ENCODE measurements at places on chromosomes 6 and 20.

GRCh38 chr6:101312652-101313051, 80.9 kb upstream of the GRIK2 start:
- DNase-seq: no peak

DNA sequence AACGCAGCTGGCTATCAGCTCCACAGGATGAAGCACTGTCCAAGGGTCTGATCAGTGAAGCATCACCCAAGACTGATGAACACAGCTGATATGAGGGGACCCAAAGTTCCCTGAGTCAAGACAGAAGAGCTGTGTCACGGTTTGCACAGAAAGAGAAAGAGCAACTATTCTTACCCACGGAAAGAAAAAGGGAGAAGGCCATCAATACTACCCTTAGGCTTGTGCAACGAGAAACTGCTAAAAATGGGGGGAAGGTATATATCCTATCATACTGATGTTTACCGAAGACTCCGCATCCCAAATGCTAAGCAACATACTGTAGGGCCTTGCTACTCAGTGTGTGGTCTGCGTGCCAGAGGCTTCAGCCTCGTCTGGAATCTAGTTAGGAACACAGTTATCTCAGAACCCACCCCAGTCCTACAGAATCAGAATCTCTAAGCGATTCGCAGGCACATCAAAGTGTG, 665 bp downstream of the FASTKD5 start:
- no peak for DNase-seq

- no peak for DNase-seq
These were observed 232.0 kb downstream of the IBTK start for GRCh38 chr6:82015526-82015925.

- no peak for DNase-seq
These were observed 6.6 kb upstream of the PHIP start for GRCh38 chr6:79084693-79085092.

- DNase-seq: peak; percentile 28
These were observed 40.2 kb upstream of the FAM50B start for GRCh38 chr6:3808759-3809514.

GRCh38 chr6:75349262-75349984, 64.8 kb upstream of the TMEM30A start:
- no peak for DNase-seq

- DNase-seq: no peak
These were observed 41.4 kb upstream of the TMX4 start for GRCh38 chr20:8060977-8061376.

DNA sequence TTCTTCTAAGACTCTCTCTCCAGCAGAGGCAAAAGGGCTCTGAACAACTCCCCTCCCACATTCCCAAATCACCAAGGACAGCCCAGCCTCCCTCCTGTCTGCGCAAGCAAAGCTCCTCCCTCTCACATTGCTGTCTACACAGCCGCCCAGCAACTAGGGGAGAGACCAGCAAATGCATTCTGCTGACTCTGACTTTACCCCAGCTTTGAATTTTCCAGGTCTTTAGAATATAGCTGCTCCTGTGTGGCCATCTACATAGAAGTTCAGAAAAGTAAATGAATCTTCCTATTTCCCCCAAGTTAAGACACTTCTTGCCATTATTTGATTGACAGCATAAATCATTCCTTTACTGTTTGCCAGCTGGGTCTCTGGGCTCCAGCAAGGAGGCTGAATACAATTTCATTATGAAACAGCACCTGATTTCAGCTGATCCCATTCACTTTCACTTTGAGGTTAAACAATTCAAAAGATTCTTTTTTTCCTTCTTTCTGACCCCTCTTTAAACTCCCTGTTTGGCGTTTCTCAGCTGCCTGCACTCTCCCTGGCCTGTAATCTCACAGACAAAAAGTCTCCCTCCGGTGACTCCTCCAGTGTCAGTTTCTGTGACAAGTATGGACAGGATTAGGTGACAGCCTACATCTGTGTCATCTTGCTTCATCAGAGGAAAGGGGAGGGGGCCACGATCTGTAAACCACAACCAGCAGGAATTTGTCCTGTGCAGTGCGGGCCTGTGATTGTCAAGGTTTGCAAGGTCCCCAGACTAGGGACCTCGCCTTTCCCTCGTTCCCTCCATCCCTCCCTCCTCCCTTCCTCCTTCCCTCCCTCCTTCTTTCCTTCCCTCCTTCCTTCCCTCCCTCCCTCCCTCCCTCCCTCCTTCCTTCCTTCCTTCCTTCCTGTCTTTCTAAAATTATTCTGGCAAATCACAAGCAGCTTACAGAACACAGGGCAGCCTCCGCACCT, 205.6 kb upstream of the RIN2 start:
- DNase-seq: no peak

DNA sequence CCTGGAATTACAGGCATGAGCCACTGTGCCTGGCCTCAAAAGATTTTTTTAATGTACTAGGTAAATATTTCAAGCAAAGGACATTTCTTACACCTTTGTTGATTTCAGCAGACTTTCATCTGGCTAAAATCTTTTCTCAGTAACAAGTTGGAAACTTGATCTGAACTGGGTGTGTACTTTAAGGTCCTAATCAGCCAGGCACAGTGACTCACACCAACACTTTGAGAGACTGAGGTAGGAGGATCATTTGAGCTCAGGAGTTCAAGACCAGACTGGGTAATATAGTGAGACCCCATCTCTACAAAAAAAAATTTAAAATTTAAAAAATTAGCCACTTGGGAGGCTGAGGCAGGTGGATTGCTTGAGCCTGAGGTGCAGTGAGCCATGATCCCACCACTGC, 7.0 kb upstream of the RALGAPA2 start:
- DNase-seq: no peak

DNA sequence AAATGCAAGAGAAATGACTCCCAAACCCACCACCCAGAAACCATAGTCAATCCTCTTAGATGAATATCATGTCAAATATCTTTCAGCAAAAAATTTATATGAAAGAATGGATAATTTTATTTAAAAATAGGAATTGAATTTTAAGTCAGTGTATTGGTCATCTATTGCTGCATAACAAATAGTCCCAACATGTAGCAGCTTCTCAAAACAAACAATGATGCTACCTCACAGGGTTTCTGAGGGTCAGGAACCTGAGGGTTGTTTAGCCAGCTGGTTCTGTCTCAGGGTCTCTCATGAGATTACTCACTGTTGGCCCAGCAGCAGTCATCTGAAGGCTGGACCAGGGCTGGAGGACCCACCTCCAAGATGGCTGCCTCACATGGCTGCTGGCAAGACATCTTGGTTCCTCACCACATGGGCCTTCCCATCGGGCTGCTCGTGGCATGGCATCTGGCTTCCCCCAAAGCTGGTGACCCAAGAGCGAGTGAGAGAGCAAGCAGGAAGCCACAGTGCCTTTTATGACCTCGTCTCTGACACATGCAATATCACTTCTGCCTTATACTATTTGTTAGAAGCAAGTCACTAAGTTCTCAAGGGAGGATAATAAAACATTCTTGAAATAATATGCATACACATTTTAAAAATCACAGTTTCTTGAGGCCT, 36.3 kb downstream of the BANF2 start:
- no peak for DNase-seq

DNA sequence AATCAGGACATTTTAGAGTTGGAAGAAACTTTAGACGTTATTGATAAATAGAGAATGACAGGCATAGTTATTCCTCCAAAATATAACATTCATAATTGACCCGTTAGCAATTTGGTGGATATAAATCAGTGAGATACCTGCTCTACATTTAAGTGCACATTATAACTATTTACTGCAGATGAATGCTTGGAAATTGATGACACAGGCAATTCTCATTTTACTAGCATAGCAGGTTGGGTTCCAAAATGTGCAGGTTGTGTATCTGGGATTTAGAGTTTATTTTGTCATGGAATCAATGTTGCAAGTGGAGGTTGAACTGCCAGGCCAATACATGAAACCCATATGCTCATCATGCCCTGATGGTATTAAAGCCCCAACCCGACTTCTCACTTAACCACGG, 44.4 kb upstream of the PROKR2 start:
- no peak for DNase-seq

- DNase-seq: no peak
These were observed 264.7 kb downstream of the DLL1 start for GRCh38 chr6:170025935-170026750.

DNA sequence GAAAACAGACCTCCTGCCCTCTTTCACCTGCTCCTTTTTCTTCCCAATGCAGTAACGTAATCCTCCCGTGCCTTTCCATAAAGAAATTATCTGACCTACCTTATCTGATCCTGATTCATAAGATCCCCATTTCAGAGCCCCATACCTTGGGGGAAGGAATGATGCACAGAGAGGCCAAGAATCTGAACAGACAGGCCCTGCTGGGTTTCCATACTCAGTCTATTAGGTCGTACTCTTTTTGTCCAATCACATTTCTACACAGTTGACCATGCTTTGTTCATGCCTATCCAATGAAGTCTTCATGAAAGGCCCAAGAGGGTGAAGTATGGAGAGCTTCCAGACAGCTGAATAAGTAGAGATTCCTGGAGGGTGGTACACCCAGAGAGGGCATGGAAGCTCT, 25.3 kb downstream of the SRPK1 start:
- DNase-seq: no peak

DNA sequence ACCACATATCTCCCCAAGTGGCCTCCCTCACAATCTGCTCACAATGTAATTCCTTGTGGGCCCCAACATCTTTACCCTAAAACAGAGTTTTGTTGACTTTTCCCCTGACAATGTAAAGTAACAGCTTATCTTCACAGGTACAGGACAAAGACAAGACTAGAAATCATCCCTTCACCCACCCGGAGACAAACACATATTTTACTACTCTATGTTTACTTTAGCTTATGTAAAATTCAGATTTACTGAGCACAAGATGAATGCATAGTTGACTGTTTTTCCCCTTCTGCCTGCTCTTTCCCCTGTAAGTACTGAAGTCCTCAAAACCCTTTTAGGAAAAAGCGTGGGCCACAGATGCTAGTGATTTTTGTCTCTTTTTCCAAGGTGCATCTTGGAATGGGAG, 61.0 kb downstream of the RPP21 start:
- DNase-seq: no peak

DNA sequence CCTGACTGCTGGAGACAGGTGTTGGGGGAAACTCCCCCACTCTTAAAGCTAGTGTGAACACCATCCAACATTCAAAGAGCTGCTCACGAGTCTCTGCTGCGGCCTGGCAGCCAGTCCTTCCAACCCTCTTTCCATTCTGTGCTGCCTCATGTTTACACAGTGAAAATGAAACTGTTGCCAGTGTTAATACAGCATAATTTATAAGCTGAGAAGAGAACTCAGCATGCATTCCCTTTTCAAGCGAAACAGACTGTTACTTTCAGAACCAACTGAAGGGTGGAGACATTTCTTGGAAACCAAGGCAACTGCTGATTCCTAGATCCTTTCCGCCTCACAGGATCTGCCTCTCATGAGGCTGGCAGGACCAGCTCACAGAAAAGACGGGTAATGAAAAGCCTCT, 533.8 kb upstream of the ID4 start:
- DNase-seq: no peak

DNA sequence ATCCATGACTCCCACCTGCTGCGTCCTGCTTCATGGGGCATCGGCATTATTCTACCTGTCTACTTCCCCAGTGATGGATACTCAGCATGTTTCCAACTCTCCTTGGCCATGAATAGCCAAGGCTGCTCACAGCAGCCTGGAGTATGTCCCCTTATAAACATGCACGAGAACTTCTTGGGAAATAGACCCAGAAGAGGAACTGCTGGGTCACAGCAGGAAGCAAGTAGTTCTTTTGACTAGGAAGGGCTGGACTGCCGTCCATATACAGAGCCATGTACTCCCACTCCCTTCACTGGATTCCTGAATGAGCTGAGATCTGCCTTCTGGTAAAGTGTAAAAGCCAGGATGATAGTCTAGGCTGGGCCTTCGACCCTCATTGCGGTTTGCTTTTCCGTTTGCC, 106.3 kb upstream of the KCNK16 start:
- no peak for DNase-seq

DNA sequence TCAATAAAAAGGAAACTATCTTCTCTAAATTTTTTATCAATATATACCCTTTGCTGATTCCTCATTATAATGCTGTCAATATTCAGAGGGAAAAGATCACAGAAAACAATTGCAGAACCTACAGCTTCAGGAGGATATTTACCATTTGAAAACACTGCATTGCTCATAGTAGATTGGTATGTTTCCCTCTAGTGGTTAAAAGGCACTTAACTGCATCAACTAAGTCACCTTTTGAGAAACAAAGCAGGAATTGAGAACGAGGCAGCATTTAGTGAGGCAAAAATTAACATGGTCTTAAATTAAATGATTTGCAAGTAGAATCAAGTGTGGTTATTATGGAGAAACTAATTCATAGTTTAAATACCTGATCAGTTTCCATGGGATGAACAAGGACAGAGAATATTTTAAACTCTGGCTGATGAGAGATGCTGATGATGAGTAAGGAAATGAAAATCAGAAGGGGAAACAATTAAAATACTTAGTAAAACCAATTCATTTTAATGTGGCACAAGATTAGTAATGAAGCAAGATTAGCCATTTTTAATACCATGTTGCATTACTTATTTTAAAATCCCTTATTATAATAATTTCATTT, 642.1 kb downstream of the EPHA7 start:
- no peak for DNase-seq

GRCh38 chr6:79894939-79895338, 52.4 kb downstream of the ELOVL4 start:
- no peak for DNase-seq
